Stimulated activated CD4-positive, alpha-beta T cell treated with anti-CD3 and anti-CD28 coated beads, Interleukin-1b, Interleukin-23, amount 100 ng/mL, for 1 hour (primary cell): ENCODE measurements at places on chromosomes 13 and 19.

GRCh38 chr19:47157431-47158321 is 27.0 kb downstream of the SAE1 start:
- DNase-seq = no peak

DNA sequence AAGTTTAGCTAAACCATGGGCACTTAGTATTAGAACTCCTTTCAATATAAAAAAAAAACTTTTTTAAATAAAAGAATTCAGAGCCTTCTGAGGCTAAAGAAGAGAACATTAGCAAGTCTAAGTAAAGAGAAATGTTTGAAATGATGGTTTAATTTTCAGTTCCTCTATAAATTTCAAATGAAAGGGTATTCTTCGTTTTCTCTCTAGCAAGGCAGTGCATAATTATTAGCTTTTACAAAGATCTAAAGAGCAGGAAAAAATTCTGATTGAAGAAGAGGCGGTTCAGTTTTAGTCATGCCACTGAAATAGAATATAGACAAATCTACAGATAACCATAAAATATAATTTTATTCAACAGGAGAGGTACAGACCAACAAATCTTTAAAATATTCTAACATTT is 18.0 kb downstream of the SUCLA2 start:
- DNase-seq = no peak

- no peak for DNase-seq
These were observed 6.2 kb downstream of the MYO1F start for GRCh38 chr19:8571006-8571411.

DNA sequence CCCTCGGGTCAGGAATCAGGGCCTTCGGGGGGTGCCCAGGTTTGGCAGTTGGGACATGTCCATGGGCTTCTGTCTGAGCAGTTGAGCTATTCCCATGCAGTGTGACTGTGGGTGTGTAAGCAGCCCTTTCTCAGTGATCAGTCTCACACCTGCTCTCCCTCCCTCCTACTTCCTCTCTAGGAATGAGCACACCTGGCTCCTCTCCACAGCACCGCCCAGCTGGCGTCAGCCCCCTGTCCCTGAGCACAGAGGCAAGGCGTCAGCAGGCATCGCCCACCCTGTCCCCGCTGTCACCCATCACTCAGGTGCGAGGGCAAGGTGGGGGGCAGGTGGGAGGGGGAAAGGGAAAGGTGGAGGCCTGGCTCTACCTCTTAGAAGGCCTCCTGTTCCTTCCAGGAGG is 25.9 kb downstream of the COMP start:
- no peak for DNase-seq

- peak; percentile 39 for DNase-seq
These were observed 5.0 kb upstream of the PTGER1 start for GRCh38 chr19:14479975-14480699.

- peak; percentile 81 for DNase-seq
These were observed at the start of gene R3HDM4 for GRCh38 chr19:913080-913748. Gene R3HDM4, minus strand, starts transcription at chr19:913219. Its CDS starts 62 bp downstream, at chr19:913157.

DNA sequence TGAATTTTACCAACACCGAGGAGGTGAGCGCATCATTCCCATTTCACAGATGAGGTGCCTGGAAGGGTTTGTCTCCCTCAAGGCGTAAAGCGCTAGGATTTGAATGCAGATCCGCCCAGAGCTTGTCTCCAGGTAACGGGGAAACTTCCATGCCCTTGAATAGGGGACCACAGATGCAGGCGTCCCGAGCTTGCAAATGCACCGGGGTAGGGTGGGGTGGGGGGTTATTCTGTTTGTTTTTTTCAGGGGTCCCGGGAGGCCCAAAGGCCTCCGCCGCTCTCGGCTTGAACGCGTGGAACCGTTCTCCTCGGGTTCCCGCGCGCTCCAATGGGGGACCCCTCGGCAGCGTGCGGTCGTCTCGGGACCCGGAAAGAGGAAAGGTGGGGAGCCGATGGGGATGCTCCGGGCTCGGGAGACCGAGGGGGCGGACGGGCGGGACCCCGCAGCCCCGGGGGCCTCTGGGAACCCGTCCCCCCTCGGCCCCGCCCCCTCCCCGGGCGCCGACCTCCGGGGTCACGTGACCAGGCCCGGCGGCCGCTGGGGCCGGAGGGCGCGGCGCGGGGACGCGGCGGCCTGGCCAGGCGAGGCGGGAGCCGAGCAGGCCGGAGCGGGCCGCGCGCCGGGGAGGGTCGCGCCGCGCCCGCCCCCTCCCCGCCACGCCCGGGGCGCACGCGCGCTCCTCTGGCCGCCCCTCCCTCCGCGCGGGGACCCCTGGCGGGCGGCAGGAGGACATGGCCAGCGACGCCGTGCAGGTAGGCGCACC is at the start of gene PKN1:
TSS of gene PKN1 (plus strand) at position 516 of the 763 bp plus-strand sequence. CDS start at position 732, 216 bp downstream.
- no peak for DNase-seq
